Stimulated activated CD4-positive, alpha-beta T cell treated with anti-CD3 and anti-CD28 coated beads, Interleukin-15, amount 100 ng/mL, for 48 hours (primary cell): ENCODE measurements at places on chromosomes 5 and 9.

DNA sequence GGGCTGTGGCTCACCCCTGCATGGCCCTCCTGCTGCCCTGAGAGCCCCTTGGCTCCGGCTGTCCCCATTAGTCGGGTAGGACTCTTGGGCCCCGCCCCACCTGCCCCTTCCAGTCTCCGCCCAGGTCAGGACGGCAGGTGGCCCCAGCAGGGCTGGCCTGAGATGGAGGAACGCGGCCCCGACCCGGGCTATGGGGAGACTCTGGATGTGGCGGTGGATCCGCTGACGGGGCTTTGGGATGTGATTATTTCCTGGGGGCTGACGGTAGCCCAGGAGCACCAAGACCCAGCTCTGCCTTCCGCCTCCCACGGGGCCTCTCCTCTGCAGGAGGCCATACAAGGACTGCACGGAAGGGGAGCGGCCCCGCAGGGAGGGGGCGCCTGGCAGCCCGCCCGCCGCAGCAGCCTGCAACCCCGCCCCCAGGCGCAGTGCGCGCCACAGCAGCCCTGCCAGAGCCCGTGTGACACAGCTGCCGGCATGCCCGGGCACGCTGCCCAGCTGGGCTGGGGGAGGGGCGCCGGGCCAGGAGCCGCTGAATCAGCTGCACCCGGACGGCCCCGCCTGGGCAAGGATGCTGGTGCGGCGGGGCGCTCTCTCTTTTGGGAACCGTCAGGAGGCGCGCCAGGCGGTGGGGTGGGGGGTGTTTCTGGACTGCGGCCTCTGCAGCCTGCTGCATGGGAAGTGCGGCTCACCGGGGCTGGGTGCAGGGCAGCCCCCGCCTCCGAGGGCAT, 9.2 kb downstream of the TMEM250 start:
- DNase-seq: peak; percentile 88

- no peak for DNase-seq
Observed at GRCh38 chr5:56659971-56660370, 155.4 kb upstream of the MAP3K1 start.

GRCh38 chr9:23669776-23670175, 156.3 kb downstream of the ELAVL2 start:
- DNase-seq: no peak

DNA sequence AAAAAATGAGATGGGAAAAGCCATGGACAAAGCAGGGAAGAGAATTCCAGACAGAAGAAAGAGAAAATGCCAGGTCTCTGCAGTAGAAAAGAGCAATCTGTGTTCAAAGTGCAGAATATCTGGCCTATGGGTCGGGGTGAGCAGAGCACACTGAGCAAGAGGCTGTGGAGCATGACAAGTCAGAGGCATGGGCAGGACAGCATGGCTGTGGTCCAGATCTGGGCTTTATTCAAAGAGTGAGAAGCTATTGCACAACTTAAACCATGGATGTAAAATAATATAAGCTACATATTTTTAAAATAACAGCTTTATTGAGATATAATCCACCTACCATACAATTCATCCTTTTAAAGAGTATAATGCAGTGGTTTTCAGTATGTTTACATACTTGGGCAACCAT, 133.1 kb upstream of the SPDL1 start:
- DNase-seq: no peak
